ENCODE measurements at places on chromosomes 5 and 9.

DNA sequence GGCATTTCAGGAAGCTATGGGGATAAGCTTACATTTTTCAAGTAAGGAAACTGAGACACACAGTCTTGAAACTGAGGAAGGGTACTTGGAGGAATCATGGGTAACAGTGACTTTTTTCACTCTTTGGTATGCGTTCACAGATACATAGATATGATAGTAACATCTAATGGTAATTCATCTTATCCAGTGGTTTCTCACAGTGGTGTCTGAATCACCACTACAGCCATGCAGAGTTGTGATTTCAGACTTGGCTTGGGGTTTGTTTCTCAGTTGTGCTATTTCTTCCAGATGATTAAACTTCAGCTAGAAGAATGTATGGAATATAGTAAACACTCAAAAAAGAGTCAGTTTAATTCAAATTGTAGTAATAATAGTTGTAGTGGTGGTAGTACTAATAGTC lies 239.1 kb upstream of the NUDT12 start:
- DNase-seq: no peak

GRCh38 chr9:114072184-114073140 lies 5.6 kb downstream of the AMBP start:
- no peak for DNase-seq

GRCh38 chr5:96377597-96377996 lies 55.5 kb downstream of the PCSK1 start:
- DNase-seq: no peak

DNA sequence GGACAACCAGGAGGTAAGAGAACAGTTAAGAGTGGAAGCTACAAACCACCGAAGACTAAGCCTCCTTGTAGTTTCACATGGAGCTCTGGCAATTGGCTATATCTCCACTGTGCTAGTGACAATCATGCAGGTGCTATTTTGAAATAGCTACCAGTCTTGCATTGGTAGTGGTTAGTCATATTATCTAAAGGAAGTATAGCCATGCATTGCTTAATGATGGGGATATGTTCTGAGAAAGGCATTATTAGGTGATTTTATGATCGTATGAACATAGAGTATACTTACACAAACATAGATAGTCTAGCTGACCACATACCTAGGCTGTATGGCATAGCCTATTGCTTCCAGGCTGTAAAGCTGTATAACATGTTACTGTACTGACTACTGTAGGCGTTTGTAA lies 28.4 kb downstream of the HSDL2 start:
- DNase-seq: no peak

DNA sequence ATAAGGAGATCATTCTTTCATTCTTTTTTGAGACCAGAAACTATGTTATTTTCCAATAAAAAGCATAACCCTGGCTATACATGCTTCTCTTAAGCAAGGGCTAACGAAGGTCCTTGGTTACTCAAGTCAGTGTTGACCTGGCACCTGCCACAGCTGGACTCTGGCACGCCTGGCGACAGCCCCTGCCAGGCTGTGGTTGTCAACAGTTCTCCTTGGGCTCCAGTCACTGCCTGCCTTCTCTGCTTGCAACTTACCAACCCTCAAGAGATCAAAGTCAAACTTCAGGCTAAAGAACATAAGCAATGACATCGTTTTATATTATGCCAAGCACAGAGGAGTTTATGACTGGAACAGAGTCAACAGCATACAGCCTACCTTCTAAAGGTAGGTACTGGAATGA lies 61.4 kb upstream of the TBC1D9B start:
- DNase-seq: no peak

GRCh38 chr9:85536076-85536475 lies 205.7 kb downstream of the AGTPBP1 start:
- no peak for DNase-seq

DNA sequence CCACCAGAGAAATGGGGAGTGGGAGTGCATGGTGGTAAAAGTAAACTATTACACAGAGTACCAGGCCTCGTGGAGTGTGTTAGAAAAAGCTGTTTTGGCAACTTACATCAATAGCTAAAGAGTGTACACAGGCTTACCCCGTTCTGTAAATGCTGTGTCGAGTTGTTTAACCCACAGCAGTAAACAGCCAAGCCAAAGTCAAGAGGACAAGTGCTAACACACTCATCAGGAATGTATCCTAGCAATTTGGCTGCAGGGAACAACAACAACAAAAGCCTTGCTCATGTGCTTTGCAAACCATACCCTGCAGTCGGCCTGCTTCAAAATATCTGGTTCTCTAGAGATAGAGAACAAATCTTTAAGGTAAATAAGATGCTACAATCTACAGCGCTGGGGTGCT lies 15.9 kb downstream of the DAP start:
- no peak for DNase-seq
